ENCODE measurements at places on chromosomes 11 and 22.

GRCh38 chr11:93053864-93054263 lies 84.4 kb downstream of the MTNR1B start:
- DNase-seq = no peak

DNA sequence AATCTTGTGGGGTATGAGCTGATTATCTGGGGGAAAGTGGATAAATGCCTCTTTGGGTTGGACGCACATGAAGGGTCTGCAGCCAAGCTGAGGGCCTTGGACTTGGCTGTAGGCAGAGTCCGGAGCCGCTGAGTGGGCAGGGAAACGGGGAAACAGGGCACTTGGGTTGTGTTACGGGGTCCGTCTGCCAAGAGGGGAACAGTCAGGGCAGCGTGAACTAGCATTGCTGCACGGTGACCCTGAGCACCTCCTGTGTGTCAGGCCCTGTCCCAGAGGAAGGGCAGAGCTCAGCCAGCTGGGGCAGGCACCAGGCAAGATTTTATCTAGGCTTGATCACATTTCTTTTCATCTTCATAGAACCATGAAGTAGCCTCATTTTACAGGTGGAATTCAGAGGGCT lies 11.9 kb downstream of the FAM83F start:
- DNase-seq = no peak

- no peak for DNase-seq
Measured at GRCh38 chr22:35523167-35523947, 17.3 kb upstream of the RASD2 start.

DNA sequence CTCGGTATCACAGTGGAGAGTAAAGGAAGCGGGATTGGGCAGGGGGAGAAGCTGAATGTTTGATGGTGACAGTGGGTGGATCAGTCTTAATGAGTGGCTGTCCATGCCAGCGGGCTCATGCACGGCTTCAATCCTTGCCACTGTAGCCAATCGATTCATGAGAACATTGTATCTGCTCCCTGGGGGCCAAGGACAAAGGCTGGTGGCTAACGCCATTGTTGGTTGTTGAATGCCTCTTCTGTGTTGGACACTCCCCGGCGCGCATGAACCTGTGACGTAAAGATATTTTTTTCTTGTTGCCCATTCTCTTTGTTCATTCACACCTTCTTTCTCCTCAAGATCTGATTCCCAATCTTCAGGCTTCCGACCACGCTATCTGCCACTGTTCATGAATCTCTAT lies 20.9 kb upstream of the ATXN10 start:
- DNase-seq = no peak

- DNase-seq = no peak
Measured at GRCh38 chr11:45320371-45320770, 34.2 kb upstream of the SYT13 start.

GRCh38 chr11:57979532-57980079 lies 44.1 kb upstream of the OR9Q1 start:
- DNase-seq = no peak

DNA sequence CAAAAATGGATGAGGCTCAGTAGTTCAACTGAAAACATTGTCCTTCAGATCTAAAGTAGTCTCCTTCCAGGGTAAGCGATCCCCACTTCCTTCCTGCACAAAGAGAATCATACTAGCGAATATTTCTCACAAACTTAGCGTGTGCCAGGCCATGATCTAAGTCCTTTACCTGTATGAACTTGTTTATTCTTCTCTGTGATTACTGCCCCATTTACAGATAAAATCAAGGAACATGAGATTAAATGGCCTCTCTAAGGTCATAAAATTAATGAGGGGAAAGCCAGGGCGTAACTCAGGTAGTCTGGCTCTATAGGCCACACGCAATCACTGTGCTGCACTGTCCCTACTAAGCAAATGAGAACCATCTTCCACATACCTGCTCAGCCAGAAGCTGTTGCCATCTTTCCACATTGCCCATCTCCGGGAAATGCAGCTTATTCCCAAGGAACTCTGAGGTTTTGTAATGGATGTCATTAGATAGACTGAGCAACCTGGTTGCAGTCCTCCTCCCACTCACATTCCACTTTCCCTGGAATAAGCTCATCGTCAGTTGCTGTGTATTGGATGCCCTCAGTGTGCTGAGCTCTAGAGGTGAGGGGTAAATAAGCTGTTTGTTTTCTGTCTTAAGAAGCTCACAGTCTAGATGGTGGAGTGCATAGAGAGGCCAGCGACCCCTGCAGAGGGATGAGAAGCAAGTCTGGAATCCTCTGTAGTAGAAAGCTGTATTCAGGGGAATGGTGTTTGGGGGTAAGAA lies 146.3 kb downstream of the SNX19 start:
- DNase-seq = no peak

DNA sequence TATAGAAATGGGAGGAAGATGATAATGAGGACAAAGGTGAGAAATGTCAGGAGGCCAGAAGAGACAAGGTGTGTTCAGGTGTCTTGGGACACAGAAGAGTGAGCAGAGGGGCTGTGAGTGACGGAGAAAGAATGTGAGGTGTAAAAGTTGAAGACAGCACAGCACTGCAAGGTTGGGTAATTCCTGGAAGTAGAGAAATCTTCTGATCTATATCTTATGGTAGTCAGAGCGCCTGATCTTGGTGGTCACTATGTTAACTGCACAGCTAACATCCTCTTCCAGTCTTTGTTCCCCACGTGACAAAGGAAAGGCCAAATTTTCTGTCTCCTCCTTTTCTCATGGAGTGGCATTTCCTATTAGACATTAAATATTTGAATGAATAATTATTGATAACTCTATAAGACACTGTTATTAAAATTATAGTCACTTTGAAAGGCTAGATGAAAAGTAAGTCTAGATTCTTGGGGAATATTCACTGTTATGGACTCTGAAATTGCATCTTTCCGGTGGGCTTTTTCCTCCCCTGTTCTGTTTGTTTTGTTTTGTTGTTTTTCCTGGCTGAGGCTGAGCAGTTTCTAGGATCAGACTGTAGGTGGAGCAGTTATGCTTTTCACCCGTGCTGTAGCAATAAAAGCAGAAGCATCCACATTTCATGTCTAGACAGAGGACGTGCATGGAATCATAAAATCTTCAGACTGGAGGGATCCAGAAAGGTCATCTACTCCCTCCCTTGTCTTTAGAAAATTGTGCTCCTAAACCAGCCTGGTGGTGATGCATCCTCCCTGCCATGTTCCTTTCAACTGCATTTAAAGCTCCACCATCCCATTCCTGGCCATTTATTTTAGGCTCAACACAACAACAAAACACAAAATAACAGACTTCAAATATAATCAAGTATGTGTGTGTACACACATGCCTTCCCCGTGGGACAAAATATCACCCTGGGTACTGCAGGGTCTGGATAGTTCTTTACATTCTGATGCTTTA lies 26.6 kb downstream of the SC5D start:
- no peak for DNase-seq

- DNase-seq = no peak
Measured at GRCh38 chr11:61061081-61061826, 41.0 kb upstream of the CD5 start.

- DNase-seq = no peak
Measured at GRCh38 chr22:29948385-29948769, 65.4 kb downstream of the MTMR3 start.

GRCh38 chr11:28838741-28839140 lies 730.6 kb downstream of the METTL15 start:
- no peak for DNase-seq

- DNase-seq = no peak
Measured at GRCh38 chr22:31692186-31692886, 30.3 kb upstream of the PISD start.

GRCh38 chr11:131685206-131685605 lies 314.8 kb downstream of the NTM start:
- no peak for DNase-seq

DNA sequence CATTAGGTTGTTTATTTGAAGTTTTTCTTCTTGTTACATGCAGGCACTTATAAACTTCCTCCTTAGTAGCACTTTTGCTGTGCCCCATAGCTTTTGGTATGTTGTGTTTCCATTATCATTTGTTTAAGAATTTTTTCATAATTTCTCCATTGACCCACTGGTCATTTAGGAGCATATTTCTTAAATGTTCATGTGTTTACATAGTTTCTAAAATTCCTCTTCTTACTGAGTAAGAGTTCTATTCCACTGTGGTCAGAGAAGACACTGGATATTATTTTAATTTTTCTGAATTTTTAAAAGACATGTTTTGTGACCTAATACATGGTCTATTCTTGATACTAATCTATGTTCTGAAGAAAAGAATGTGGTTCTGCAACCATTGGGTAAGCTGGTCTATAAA lies 333.0 kb downstream of the DDX10 start:
- no peak for DNase-seq

DNA sequence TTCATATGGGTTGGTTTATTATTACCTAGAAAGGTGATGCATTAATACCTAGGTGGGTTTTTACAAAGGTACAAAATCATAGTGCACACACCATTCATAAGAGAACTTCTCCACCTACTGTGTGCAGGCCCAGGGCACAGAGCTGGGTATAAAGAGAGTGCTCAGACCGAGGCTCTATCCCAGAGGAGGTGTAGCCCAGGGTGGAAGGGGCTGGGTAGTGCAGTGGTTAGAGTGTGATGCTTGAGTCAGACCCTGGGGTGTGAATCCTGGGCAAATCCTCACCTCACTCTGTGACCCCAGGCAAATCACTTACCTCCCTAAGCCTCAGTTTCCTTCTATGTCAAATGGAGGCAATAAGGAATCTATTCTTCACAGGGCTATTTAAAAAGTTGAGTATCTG lies 32.2 kb downstream of the PARVG start:
- DNase-seq = no peak

GRCh38 chr11:67369801-67370284 lies 3.6 kb downstream of the CLCF1 start:
- no peak for DNase-seq

All from heart left ventricle (tissue), 16 donors.